ENCODE measurements at places on chromosomes 13 and 19.

DNA sequence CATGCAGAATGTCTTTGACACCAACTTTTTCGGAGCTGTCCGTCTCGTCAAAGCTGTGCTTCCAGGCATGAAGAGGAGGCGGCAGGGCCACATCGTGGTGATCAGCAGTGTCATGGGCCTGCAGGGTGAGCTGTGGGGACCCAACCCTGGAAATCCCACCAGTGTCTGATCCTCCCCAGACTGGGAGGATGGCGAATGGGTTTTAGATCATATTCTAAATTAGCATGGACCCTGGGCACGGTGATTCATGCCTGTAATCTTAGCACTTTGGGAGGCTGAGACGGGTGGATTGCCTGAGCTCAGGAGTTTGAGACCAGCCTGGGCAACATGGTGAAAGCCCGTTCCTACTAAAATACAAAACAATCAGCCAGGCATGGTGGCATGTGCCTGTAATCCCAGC lies 5.5 kb downstream of the RDH8 start:
- DNase-seq: no peak
- no peaks in the 10 kb centered on the region for H3K36me3 ChIP-seq
- H3K4me3 ChIP-seq: no peak overlapping the region
- no peak overlapping the region for H3K27ac ChIP-seq
- peaks cover 10% of the 10 kb centered on the region for H3K27me3 ChIP-seq
- peaks cover 6% of the 10 kb centered on the region for H3K4me1 ChIP-seq

DNA sequence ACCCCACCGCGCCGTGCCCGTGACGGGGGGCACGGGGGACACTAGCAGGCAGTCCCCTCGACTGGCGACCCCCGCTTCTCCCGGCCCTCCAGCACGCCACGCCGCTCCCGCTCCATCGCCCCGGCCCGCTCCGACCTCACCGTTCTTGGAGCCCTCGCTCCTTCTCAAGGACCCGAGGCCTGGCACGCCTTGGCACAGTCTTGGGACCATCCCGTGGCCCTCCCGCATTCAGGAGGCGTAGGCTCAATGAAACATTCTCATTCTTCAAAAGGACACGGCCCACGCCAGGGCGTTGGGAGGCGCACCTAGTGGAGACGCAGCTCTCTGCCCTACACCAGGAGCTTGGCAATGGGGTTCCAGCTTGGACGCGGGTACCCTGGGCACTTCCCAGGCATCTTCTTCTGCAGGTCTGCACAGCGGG lies 473 bp upstream of the CERS1 start:
- no peak for DNase-seq
- peak overlapping the region; percentile 66 for H3K4me3 ChIP-seq
- H3K27ac ChIP-seq: peak overlapping the region; percentile 63
- peaks cover 33% of the 10 kb centered on the region for H3K27me3 ChIP-seq
- H3K4me1 ChIP-seq: peaks cover 6% of the 10 kb centered on the region

DNA sequence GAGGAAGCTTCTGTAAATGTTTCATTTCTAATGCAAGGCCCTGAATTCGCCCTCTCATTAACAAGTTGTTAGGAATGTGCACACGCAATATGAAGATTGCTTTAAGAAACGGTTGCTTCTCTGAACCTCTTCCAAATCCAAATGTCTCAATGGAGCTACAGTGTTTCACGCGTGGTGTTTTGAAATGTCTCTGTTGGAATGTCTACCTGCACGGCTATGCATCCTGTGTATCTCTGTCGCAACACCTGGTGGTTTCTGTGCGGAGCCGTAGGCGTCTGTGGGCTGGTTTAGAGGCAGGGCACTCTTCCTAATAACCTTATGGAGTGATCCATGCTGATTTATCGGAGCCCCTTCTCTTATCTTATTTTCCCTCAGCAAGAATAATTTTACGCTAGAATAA lies 1584.2 kb upstream of the SLC10A2 start:
- no peak overlapping the region for H3K27ac ChIP-seq
- H3K4me1 ChIP-seq: no peaks in the 10 kb centered on the region
- no peaks in the 10 kb centered on the region for H3K27me3 ChIP-seq
- no peaks in the 10 kb centered on the region for H3K36me3 ChIP-seq
- H3K4me3 ChIP-seq: no peak overlapping the region
- no peak for DNase-seq

GRCh38 chr19:1862068-1862423 lies 1.3 kb downstream of the KLF16 start:
- peaks cover 51% of the 10 kb centered on the region for H3K4me1 ChIP-seq
- H3K27ac ChIP-seq: peak overlapping the region; percentile 96
- H3K36me3 ChIP-seq: peaks cover 20% of the 10 kb centered on the region
- H3K27me3 ChIP-seq: no peaks in the 10 kb centered on the region
- H3K4me3 ChIP-seq: peak overlapping the region; percentile 95
- DNase-seq: no peak

DNA sequence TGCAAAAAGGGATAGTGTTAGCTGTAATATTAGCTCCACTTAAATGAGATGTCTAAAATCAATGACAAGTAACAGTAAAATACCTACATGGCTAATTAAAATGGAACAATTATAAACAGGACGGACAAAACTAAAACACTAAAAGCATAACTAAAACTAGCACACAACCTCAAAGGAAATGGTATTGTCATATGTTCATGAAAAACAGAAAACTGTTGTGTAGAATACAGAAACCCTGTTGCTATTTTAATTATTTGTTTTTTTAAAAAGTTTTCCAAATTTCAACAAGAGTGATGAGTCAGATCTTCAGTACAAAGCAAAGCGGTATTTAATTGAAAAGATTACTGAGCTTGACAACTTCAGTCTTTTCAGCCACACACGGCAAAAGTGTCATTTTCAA lies 4.2 kb downstream of the RCBTB2 start:
- no peak overlapping the region for H3K27ac ChIP-seq
- DNase-seq: no peak
- no peaks in the 10 kb centered on the region for H3K27me3 ChIP-seq
- H3K36me3 ChIP-seq: peaks cover 3% of the 10 kb centered on the region

DNA sequence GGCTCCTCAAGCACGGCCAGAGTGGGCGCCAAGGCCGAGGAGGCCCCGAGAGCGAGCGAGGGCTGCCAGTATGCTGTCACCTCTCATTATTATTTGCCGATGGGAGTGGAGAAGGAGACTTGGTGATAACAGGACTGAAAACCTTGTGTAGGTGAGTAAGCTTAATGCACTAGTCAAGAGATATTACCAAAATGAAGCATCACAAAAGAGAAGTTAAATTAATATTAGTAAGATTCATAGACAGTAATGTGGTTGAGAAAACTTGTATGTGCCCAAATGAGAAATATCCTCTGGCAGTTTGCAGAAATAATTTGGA lies 204.5 kb upstream of the SLITRK1 start:
- no peaks in the 10 kb centered on the region for H3K36me3 ChIP-seq
- H3K4me3 ChIP-seq: peak overlapping the region; percentile 8
- no peaks in the 10 kb centered on the region for H3K4me1 ChIP-seq
- no peaks in the 10 kb centered on the region for H3K27me3 ChIP-seq
- no peak for DNase-seq
- H3K27ac ChIP-seq: no peak overlapping the region

GRCh38 chr13:45228002-45228401 lies 27.2 kb upstream of the KCTD4 start:
- no peak overlapping the region for H3K4me3 ChIP-seq
- H3K36me3 ChIP-seq: peaks cover 13% of the 10 kb centered on the region
- H3K4me1 ChIP-seq: peaks cover 31% of the 10 kb centered on the region
- no peaks in the 10 kb centered on the region for H3K27me3 ChIP-seq

DNA sequence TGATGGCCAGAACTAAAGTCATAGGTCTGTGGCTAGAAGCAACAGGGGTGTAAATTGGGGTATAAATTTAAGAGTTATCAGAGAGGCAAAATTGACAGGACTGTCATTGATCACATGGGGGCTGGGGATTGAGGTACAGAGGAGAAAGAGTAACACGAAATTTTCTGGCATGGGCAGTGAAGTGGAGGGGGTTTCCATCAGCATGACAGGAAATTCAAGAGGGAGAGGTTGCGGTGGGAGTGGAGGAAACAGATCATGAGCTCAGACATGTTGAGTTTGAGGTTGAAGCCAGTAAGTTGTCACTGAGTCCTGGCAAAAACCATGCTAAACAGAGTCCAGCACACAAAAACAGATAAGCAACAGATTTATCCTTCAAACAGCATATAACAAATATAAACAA lies 192.1 kb upstream of the TSC22D1 start:
- peak overlapping the region; percentile 83 for H3K27ac ChIP-seq
- peaks cover 5% of the 10 kb centered on the region for H3K27me3 ChIP-seq
- H3K4me1 ChIP-seq: peaks cover 27% of the 10 kb centered on the region

GRCh38 chr19:9156304-9156703 lies 16.1 kb downstream of the ZNF317 start:
- no peaks in the 10 kb centered on the region for H3K27me3 ChIP-seq
- H3K4me3 ChIP-seq: no peak overlapping the region
- no peak for DNase-seq
- H3K4me1 ChIP-seq: peaks cover 31% of the 10 kb centered on the region
- H3K36me3 ChIP-seq: peaks cover 99% of the 10 kb centered on the region

DNA sequence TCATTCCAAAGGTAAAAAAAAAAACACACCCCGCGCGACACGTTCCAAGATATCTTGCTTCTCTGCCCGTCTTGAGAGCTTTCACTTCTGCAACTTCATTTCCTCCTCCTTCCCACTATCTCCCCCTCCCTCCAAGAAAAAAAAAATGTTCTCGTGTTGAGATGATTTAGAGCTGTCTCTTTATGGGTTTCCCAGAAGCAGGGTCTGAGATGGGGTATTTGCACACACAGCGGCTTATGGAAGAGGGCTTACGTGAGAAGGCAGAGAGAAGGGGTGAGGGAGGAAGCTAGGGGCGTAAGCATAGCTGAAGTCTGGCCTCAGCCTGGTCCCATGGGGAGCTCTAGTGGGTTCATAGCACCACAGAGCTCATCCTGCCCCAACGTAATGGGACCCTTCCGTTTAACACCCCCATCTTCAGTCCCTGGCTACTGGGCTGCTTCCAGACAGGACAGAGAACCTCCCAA lies 31.3 kb upstream of the USE1 start:
- peaks cover 72% of the 10 kb centered on the region for H3K36me3 ChIP-seq
- DNase-seq: peak; percentile 63
- H3K4me1 ChIP-seq: peaks cover 20% of the 10 kb centered on the region
- H3K27me3 ChIP-seq: no peaks in the 10 kb centered on the region
- H3K27ac ChIP-seq: peak overlapping the region; percentile 96

GRCh38 chr19:45908956-45909355 lies 5.6 kb downstream of the NANOS2 start:
- H3K27me3 ChIP-seq: peaks cover 22% of the 10 kb centered on the region
- peaks cover under 1% of the 10 kb centered on the region for H3K4me1 ChIP-seq
- H3K36me3 ChIP-seq: no peaks in the 10 kb centered on the region
- no peak overlapping the region for H3K27ac ChIP-seq

DNA sequence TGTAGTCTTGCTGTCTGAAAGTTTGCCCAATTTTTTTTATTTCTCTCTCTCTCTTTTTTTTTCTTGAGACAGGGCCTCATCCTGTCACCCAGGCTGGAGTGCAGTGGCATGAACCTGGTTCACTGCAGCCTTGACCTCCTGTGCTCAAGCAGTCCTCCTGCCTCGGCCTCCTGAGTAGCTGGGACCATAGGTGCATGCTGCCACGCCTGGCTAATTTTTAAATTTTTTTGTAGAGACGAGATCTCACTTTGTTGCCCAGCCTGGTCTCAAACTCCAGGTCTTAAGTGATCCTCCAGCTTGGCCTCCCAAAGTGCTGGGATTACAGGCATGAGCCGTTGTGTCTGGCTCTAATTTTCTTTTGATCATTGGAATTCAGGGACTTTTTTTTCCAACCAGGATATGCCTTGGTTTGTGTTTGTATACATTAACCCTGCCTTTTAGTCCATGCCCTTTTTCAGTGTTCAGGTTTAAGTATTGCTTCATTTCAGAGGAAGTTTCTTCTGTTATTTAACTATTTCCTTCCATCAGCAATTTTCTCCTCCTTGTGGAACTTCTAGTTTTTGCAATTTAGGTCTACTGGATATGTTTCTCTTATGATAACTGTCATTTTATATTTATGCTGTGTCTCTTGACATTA lies 201.4 kb downstream of the PCCA start:
- no peaks in the 10 kb centered on the region for H3K27me3 ChIP-seq
- H3K36me3 ChIP-seq: peaks cover 3% of the 10 kb centered on the region
- H3K4me3 ChIP-seq: no peak overlapping the region
- DNase-seq: no peak
- H3K4me1 ChIP-seq: no peaks in the 10 kb centered on the region
- H3K27ac ChIP-seq: no peak overlapping the region

- DNase-seq: no peak
- H3K36me3 ChIP-seq: no peaks in the 10 kb centered on the region
- H3K4me3 ChIP-seq: no peak overlapping the region
- H3K27ac ChIP-seq: no peak overlapping the region
- peaks cover 5% of the 10 kb centered on the region for H3K4me1 ChIP-seq
Measured at GRCh38 chr19:17352608-17353280, 15.4 kb downstream of the GTPBP3 start.

GRCh38 chr13:35144166-35144890 lies 202.3 kb downstream of the NBEA start:
- H3K27me3 ChIP-seq: no peaks in the 10 kb centered on the region
- no peak for DNase-seq
- H3K27ac ChIP-seq: no peak overlapping the region
- no peak overlapping the region for H3K4me3 ChIP-seq
- peaks cover 1% of the 10 kb centered on the region for H3K36me3 ChIP-seq

DNA sequence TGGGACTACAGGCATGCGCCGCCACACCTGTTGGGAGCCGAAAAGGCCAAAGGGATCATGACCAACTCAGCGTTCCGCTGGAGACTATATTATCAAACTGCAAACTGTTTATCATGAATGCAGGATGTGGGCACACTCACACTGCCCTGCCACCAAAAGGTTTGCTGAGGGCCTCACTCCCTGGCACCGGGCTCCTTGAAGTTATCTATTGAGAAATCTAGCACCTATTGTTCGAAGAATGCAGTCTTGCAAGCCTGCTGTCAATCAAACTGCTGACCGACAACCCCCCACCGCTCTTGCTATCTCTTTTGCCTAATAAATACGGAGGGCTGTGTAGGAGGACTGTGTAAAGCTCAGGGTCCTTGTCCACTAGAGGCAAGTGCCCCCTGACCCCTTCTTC lies 5.2 kb upstream of the ZNF836 start:
- DNase-seq: no peak
- H3K4me1 ChIP-seq: peaks cover 7% of the 10 kb centered on the region
- H3K27me3 ChIP-seq: no peaks in the 10 kb centered on the region
- H3K36me3 ChIP-seq: peaks cover 7% of the 10 kb centered on the region
- H3K4me3 ChIP-seq: no peak overlapping the region
- H3K27ac ChIP-seq: no peak overlapping the region

GRCh38 chr13:109999659-110000533 lies 213.5 kb upstream of the IRS2 start:
- H3K27ac ChIP-seq: no peak overlapping the region
- H3K4me1 ChIP-seq: no peaks in the 10 kb centered on the region
- DNase-seq: no peak

DNA sequence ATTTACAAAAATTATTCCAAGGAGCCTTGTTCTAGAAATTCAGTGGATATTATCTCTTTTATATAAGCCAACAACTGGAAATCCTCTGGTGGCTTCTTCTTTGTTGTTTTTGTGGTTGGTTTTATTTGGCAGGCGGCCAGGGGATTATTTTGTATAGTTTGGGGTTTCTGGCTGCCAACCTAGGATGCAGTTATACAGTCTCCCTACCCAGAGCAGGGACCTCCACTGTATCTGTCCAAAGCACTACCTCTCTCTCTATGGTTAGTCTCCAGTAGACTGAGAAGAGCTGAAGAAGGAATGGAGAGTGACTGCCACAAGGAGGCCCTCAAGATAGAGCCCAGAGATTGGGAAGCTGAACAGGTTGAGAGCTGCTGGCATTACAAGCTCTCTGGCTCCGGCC lies 80.2 kb downstream of the ZAR1L start:
- DNase-seq: no peak
- peaks cover 6% of the 10 kb centered on the region for H3K4me1 ChIP-seq
- no peak overlapping the region for H3K27ac ChIP-seq
- H3K27me3 ChIP-seq: no peaks in the 10 kb centered on the region
- H3K36me3 ChIP-seq: peaks cover 6% of the 10 kb centered on the region

Measured in activated T-cell treated with anti-CD3 and anti-CD28 coated beads, Interleukin-2, amount 50 U/mL, for 24 hours (primary cell).